ENCODE measurements at places on chromosomes 5 and 9. TPM values are rescaled to one million over a fixed set of nuclear protein-coding genes. Genes with fewer than 3 reads are reported as not detected.

The PTGS1 gene
- total RNA-seq, result not detected

The IL13 gene
- 14.9 TPM for total RNA-seq

The ADCY2 gene
- total RNA-seq, result not detected

The FBXW2 gene
- 70.2 TPM for total RNA-seq

The SPATA31E1 gene
- total RNA-seq, result not detected

GRCh38 chr5:111069839-111070238 lies 1.7 kb upstream of the TSLP start:
- DNase-seq, result no peak

- DNase-seq, result no peak
These were observed 420.2 kb upstream of the IRX1 start for GRCh38 chr5:3175416-3175815.

DNA sequence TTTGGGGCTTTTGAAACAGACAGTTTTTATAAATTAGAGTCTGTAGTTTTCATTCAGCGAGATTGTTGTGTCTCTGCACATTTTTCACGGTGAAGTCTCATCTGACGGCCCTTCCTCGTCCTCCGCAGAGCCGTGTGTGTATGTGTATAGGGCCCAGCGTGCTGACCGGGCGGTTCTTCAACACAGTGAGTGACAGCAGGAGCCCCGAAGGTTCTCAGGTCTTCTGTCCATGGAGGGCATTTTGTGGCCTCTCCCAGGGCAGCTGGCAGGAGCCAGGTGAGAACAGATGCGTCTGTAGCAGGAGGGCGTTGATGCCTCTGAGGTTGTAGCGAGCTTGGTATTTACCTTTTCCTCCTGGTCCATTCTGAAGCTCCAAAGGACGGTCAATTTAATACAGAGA lies 116.0 kb upstream of the LPCAT1 start:
- DNase-seq, result no peak

DNA sequence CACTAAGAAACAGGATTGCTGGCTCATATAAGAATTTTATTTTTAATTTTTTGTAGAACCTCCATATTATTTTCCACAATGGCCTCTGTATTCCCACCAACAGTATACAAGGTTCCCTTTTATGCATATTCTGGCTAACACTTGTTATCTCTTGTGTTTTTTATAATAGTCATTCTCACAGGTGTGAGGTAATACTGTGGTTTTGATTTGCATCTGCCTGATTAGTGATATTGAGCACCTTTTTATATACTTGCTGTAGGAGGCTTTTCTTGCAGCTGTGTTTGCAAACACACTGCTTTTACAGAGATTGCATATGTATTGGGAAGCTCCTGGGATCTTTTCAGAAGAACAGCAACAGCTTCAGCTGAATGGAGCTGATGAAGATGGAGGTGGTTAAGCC lies 164.8 kb downstream of the DEPDC1B start:
- DNase-seq, result no peak

GRCh38 chr5:15573590-15573989 lies 73.6 kb downstream of the FBXL7 start:
- no peak for DNase-seq

DNA sequence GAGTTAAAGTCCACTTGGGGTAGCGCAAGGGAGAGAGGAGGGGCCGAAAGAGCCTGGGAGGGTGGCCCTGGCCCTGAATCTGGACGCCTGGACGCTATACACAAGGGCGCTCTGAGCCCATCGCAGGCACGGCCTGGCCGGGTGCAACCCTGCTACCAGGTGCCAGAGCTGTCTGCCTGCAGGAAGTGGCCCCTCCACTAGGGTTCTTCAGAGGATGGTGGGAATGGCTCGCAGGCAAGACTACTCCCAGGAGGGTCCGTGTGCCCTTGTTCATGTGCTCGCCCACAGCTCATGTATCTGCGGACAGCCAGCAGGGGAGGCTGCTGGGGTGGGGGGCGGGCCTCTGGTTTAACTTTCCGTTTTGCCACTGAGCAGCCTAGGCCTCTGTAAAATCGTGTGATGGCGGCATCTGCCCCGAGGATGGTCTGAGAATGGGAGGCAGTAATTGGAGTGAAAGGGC lies 1.4 kb upstream of the NKD2 start:
- DNase-seq, result no peak

DNA sequence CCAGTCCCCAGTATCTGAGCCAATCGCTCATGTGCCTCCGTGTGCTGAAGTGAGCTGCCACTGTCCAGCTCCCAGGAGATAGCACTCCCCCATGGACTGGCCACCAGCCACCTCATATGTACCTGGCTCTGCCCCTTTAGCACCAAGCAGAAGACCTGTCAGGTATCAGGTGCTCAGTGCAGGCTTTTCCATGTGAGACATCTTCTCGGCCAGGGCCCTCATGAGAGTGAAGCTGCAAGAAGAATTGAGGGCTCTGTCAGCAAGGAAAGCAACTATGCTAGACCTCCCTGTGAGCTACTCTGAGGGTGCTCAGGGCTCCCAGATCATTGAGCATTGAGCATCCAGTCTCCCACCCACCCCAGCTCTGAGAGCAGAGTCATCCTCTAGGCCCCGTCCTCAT lies 264.2 kb upstream of the ADAMTS16 start:
- no peak for DNase-seq

- DNase-seq, result no peak
These were observed 36.2 kb downstream of the NFIB start for GRCh38 chr9:14277761-14278160.

DNA sequence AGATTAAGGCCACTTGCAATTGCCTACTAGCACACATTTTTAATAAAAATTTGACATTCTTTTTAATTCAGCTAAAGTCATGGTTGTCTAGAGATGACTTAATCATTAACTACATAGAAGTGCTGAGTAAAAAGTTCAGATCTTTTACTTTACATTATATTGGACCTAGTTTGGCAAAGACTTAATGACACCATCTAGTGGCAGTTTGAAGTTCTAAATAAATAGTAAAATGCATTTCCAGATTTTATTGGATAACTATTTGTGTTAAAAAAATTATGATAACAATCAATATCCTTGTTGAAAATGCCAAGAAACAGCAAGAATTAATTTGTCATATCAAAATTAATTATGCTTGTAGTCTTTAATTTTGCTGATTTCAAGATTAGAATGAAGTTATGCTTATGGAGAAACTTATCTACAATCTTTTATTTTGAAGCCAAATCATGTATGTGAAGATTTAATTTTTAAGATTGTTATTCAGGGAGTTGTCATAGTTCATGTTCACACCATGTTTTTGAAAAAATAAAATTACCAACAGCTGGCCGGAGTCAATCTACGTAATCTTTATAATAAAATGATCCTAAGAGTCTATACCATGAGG lies 69.6 kb upstream of the PJA2 start:
- no peak for DNase-seq

GRCh38 chr9:9016597-9016996 lies 1217.0 kb upstream of the DMAC1 start:
- DNase-seq, result no peak

- DNase-seq, result no peak
These were observed 164.7 kb upstream of the TARS1 start for GRCh38 chr5:33275921-33276627.

DNA sequence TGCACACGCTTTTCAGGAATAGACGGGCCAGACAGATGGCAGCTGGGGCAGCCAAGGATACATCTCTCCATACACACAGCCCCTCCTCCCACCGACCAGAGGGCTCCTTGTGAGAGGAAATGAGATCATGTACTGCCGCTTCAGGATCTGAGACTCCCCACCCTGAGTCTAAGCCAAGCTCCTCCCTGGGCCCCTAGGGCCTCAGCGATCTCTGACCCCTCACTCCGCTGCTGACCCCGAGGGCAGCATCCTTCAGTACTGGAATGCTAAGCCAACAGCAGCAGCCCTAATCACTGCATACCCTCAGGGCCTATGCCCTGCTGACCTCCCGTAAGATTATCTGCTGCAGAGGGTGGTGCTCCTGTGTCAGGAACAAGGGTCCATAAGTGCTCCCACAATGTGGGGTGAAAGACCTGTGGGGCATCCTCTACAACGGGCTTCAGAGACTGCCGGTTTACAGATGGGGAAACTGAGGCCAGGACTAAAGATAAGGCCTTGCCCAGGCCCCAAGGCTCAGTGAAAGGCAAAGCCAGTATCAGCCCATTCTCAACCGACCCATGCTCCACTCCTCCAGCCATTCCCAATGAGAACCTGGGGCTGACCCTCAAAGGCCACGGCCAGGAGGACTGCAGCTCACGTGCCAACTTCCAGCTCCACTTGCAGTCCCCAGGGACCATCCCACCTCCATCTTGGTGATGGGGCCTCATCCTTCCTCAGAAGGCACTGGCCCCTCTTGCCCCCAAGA lies 37.5 kb downstream of the BICD2 start:
- DNase-seq, result no peak

DNA sequence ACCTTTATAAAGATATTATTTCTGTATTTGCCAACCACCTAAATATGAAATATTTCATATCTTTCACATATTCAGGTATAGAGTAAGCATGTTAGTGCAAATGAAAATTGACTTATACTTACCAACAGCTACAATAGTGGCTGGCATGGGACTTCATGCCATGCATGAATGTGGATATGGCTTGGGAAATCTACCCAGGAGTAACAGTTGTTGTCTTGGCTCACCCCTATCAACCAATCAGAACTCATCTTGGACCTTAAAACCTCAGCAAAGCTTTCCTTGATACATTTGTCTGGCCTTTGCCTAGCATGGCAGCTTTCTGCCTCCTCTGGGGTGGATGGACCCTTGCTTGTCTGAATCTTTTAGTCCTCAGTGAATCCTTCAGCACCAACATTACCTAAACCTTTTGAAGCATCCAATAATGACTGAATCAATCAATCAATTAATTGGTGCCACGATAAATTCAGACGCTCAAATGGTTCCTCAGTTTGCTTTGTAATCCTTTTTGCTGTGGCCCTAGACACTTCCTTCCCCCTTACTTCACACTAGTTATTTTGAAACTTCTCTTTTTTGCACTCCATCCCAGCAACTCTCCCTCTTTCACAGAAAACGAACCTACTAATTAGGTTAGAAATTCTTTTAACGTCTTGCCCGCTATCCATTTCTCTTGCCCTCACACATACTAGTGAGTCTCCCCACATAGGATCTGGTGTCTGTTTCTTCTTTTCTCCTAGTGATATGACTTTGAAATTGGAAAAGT lies 132.3 kb upstream of the ZNF608 start:
- DNase-seq, result no peak

DNA sequence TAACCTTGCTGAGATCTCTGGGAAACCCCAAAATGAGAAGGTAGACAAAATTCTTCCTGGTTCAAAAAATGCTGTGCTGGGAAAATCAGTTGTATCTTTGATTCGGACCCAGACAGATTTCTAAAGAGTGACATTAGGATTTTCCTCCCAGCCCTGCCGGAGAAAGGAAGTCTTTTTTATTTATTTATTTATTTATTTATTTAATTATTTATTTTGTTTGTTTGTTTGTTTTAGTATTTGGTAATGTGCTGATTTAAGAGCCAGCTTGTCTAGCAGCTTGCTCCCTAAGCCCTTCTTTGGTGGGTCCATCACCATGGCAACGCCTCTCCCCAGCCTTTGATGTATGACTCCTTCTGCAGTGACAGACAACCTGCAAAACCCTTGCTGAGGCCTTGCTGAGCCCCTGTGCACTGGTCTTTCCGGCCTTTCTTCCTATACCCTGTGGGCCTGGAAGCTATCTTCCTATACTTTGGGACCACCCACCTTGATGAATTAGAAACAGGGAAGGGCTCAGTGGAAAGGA lies 60.6 kb upstream of the AFAP1L1 start:
- no peak for DNase-seq

GRCh38 chr9:12906646-12907045 lies 131.8 kb downstream of the LURAP1L start:
- DNase-seq, result no peak

GRCh38 chr5:125890511-125890931 lies 532.7 kb upstream of the GRAMD2B start:
- no peak for DNase-seq

- DNase-seq, result no peak
These were observed 113.4 kb upstream of the GHR start for GRCh38 chr5:42309865-42310264.
